ENCODE measurements at places on chromosomes 2 and 18.
A peak's percentile ranks its signal among the peaks of the same experiment; 100 is the strongest.

DNA sequence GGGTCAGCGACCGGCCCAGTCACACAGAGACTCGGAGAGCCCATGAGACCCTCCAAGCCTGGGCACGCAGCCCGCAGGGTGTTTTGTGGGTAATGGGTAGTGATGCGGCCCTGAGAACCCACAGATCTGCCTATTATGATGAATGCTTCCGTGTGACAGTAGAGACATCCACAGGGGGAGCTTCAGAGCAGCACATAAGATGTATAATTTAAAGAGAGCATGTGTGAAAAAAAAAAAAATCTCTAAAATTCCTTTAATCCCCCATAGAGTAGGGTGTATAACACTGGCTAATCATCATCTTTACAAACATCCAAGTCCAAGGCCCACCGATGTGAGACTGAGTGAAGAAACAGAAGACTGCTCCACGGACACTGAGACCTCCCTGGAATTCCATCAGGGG is 34.6 kb downstream of the BIN1 start:
- DNase-seq, result no peak
- H3K36me3 ChIP-seq, result no peaks in the 10 kb centered on the region
- no peaks in the 10 kb centered on the region for H3K27me3 ChIP-seq
- H3K4me3 ChIP-seq, result no peak overlapping the region
- no peak overlapping the region for H3K27ac ChIP-seq

DNA sequence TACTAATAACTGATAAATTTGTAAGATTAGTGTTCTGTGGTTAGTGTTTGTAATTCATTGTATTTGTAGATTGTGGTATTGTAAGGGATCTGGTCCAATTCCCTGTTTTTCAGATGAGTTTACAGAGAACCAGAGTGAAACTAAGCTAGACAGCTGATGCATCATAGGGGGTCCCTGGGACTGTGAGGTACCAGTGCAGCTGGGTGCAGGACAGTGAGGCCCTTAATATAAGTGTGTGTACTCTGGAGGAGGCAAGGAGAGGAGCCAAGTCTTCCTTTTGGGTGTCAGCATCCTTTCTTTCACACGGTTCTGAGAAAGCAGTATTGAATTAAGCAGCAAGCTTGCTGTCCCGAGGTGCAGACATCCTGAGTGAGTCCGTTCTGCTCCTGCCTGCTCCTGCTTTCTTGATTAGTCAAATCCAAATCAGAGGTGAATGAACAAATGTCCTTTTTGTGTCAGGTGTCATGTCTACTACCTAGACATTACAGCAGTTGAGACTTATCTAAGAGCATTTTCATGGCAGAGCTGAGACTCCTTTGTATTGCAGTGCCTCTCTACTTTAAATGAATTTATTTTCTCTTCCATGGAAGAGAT is 194.9 kb downstream of the MCFD2 start:
- H3K4me1 ChIP-seq, result peaks cover 17% of the 10 kb centered on the region
- DNase-seq, result no peak
- H3K27me3 ChIP-seq, result no peaks in the 10 kb centered on the region

DNA sequence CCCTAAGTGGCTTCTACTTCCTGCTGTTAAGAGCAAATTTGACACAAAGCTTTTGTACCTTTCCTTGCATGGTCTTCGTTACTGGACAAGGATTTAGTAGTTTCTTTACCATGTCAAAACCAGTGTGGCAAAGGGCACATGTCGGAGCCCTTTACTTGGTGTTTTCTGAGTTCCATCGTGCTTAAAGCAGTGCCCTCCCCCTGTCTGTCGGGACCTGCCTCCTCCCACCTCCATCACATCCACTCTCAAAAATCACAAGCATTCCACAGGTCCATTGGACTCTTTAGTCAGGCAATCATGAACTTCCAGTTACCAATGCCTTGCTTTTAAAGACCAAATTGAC is 763 bp downstream of the CCDC141 start:
- no peaks in the 10 kb centered on the region for H3K27me3 ChIP-seq
- DNase-seq, result no peak
- peak overlapping the region; percentile 19 for H3K4me3 ChIP-seq

- peaks cover 33% of the 10 kb centered on the region for H3K4me1 ChIP-seq
- DNase-seq, result peak; percentile 80
- H3K36me3 ChIP-seq, result no peaks in the 10 kb centered on the region
- no peaks in the 10 kb centered on the region for H3K27me3 ChIP-seq
- H3K4me3 ChIP-seq, result peak overlapping the region; percentile 60
These were observed 141.9 kb upstream of the CTAGE1 start for GRCh38 chr18:22559414-22560274.

DNA sequence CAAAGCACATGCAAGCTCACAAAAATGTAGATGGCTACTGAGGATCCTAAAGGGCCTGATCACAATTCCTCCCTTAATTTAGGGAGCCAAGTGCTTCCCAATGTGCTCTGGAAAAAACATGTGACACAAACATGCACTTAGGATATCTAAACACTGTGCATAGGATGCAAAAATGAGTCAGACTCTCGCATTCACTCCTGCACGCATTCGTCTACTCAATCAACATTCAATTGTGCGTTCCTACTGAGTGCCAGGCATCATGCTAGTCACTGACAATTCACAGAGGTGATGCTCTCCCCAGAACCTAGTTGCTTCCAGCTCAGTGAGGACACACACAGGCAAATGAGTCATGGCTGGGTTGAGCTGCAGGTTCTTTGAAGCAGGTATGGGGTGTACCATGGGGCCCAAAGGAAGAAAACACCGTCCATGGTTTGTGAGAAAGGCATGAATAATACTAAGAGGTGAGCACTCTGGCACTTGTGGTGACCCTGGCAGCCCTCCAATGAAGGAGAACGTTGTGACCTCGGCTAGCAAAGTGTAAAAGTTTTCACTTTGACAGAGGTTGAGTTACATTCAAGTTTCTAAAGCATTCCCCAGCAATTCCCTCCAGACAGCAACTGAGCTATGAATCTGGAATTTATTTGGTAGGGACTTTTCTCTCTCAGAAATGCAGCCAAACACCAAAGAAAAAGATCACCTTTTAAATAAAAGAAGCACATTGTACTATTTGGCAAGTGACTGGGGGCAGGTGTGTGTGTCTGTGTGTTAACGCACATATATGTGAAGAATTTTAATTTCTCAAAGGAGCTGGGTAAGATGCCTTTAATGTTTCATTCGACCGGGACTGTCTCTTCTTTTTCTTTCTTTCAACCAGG is 173.3 kb downstream of the ALPK2 start:
- no peak overlapping the region for H3K4me3 ChIP-seq
- DNase-seq, result no peak
- H3K4me1 ChIP-seq, result no peaks in the 10 kb centered on the region
- H3K36me3 ChIP-seq, result no peaks in the 10 kb centered on the region
- H3K27ac ChIP-seq, result no peak overlapping the region

DNA sequence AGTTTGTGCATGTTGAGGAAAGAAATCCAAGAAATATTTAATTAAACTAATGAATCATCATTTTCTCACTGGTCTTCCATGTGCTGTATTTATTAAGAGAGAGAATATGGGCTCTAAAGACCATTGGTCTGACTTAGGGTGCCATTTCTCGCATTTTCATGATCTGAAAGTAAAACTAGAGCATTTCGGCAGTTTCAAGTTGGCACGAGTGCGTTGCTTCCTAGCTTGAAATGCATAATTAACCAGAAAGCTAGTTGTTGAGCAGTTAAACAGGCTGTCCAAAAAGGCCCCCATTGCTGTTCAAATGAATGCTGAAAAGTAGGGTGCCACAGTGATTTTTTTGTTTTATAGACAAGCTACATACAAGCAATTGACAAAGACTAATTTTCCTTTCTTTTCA is 47.4 kb downstream of the SLC8A1 start:
- no peak overlapping the region for H3K4me3 ChIP-seq
- H3K27ac ChIP-seq, result no peak overlapping the region
- H3K36me3 ChIP-seq, result no peaks in the 10 kb centered on the region
- no peak for DNase-seq
- no peaks in the 10 kb centered on the region for H3K27me3 ChIP-seq

GRCh38 chr2:79446313-79446712 is 66.5 kb upstream of the CTNNA2 start:
- H3K27me3 ChIP-seq, result no peaks in the 10 kb centered on the region
- no peak for DNase-seq
- H3K4me1 ChIP-seq, result no peaks in the 10 kb centered on the region
- no peak overlapping the region for H3K27ac ChIP-seq
- no peak overlapping the region for H3K4me3 ChIP-seq

DNA sequence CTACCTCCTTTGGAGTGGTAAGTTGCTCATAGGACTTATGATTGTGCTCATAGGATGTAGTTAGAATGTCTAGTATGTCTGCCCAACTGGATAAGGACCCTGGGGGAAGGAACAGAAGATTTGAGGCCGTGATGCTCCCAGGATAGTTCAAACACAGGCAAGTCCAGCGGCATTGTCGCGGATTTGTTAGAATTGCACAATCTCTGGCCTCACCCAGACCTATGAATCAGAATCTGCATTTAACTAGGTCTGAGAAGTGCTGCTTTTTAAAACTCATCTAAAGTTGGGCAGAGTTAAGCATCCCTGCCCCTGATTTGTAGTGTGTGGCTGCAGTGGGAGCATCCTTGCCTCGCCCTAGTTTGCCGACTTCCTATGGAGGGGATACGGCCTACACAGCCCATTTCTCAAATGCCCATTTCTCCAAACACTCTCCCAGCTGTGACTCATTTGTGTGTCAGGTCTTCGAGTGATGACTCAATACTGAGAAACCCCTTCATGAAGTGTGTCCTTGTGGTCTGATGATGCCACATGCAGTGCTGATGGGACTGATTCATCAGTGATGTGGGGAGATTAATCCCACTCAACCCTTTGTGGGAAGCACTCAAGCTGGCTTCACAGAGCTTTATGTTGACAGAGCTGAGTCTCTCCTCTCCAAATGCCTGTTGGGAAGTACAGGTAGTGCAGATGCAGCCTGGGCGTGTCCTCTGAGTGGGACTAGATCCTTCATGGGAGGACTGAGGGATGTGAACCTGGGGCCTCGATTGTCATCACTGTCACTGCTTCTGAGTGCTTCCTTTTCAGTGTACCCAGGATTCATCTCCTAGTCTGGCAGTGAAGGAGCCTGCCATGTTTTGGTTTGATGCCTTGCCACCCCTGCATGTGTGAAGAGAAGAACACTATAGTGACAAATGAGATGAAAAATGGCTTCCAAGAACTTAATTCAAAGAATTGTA is 18.7 kb downstream of the SMIM21 start:
- H3K27me3 ChIP-seq, result no peaks in the 10 kb centered on the region
- no peak overlapping the region for H3K27ac ChIP-seq
- H3K4me1 ChIP-seq, result peaks cover 13% of the 10 kb centered on the region
- H3K36me3 ChIP-seq, result no peaks in the 10 kb centered on the region

DNA sequence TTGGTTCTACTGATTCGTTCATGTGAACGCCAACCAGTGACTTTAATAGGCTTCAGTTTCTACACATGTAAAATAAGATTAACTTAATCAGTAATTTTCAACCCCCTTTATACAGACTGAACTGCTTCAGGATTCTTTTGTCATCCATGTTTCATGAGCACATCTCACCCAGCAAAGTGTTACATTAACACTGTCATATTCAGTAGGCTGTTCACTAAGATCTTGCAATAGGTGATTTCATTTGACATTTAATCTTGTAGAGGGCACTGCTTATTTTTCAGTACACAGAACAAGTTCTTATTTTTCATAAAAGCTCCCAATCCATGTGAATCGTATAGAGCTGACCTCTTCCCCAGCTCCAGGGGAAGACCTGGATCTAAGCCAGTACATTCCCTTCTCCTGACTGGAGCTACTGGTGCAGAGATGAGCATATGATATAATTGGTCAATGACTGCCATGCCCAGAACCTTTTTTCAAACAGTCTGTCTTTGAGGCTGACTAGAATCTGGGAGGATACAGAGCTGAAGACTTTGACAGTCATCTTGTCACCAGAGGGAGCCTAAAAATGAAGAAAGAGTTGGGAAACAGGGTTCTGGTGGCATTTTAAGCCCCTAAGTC is 72.2 kb upstream of the CHRNA1 start:
- no peaks in the 10 kb centered on the region for H3K27me3 ChIP-seq
- no peaks in the 10 kb centered on the region for H3K36me3 ChIP-seq
- DNase-seq, result no peak
- H3K4me1 ChIP-seq, result peaks cover 9% of the 10 kb centered on the region
- H3K4me3 ChIP-seq, result no peak overlapping the region

Data from tibial artery (tissue), 4 donors.